ENCODE measurements at places on chromosomes 2 and 18.

GRCh38 chr18:70074116-70074515 lies 126.4 kb upstream of the CD226 start:
- DNase-seq: peak; percentile 51

DNA sequence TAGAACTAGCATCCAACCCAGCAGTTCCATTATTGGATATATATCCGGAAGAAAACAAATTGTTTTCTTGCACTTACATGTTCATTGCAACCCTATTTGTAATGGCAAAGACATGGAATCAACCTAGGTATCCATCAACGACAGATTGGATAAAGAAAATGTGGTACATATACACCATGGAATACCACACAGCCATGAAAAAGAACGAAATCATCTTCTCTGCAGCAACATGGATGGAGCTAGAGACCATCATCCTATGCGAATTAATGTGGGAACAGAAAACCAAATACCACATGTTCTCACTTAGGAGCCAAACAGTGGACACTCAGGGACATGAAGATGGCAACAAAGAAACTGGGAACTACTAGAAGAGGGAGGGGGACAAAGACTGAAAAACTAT lies 352.7 kb downstream of the CDH2 start:
- DNase-seq: no peak

GRCh38 chr2:239727182-239727775 lies 297.9 kb downstream of the NDUFA10 start:
- no peak for DNase-seq

GRCh38 chr2:67164771-67165522 lies 232.2 kb upstream of the ETAA1 start:
- no peak for DNase-seq

- no peak for DNase-seq
These were observed 187.5 kb downstream of the SCG2 start for GRCh38 chr2:223414646-223415045.

Data from MG63 (cell line).